ENCODE measurements at places on chromosomes 4 and X. TPM values are rescaled to one million over a fixed set of nuclear protein-coding genes. Genes with fewer than 3 reads are reported as not detected.

The FAM3A gene
- total RNA-seq, result 46.3 TPM

The RAB39B gene
- 0.86 TPM for total RNA-seq

The LRIT3 gene
- 0.65 TPM for total RNA-seq

The UGT2B15 gene
- total RNA-seq, result 0.47 TPM

The PPP1R2C gene
- not detected for total RNA-seq

The UGT2B10 gene
- not detected for total RNA-seq

The BANK1 gene
- 14.1 TPM for total RNA-seq

The BMX gene
- total RNA-seq, result 1.4 TPM

The LIMCH1 gene
- total RNA-seq, result 95.9 TPM

The SLIT2 gene
- total RNA-seq, result 38.1 TPM

The TMEM164 gene
- total RNA-seq, result 25.5 TPM

Measured in ureter (tissue), 1 donor.